ENCODE measurements at places on chromosomes 1 and 21.

- no peak for DNase-seq
Observed at GRCh38 chr1:91774520-91775203, 111.3 kb downstream of the TGFBR3 start.

DNA sequence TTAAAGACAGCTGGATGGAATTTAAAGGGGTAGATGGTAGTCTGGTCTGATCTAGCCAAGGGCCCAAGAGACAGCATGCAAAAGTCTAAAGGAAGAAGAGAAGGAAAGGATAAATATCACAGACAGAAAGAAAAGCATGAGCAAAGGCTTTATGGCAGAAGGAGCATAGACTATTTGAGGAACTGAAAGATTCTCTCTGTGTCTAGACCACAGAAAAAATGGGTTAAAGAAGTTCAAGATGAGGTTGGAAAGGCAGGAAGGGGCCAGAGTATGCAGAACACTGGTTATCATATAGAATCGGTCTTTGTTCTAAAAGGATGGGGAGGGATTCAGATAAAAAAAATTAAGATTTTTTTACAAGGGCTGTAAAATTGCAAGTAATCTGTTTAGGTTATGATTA lies 136.8 kb upstream of the SGIP1 start:
- no peak for DNase-seq

DNA sequence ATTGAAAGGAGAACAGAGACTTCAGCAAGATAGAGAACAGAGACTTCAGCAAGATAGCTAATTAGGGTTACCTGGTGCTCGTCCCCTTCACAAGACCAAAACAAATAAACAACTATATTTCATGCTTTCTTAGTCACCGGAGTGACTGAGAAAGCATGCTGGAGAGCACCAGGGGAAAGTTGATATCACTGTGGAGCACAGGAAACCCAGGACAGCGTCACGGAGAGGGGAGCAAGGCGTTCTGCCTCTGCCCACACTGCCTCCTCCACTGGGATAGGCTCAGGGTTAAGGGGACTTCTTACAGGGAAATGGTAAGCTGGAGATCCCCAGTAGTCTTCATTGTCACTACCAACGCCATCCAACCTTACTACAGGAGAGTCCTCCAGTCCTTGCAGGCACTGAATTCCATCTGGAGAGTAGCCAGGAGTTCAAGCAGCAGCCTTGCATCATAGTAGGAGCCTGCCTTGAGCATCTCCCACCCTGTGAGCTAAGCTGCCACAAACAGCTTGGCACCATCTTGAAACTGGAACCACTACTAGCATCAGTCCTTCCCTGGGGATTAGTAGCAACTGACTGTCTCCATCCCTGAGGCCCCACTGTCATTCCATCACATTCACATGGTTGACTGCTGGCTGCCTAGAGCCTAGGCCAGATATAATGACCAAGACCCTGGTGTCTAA lies 239.4 kb downstream of the PLPP3 start:
- no peak for DNase-seq

DNA sequence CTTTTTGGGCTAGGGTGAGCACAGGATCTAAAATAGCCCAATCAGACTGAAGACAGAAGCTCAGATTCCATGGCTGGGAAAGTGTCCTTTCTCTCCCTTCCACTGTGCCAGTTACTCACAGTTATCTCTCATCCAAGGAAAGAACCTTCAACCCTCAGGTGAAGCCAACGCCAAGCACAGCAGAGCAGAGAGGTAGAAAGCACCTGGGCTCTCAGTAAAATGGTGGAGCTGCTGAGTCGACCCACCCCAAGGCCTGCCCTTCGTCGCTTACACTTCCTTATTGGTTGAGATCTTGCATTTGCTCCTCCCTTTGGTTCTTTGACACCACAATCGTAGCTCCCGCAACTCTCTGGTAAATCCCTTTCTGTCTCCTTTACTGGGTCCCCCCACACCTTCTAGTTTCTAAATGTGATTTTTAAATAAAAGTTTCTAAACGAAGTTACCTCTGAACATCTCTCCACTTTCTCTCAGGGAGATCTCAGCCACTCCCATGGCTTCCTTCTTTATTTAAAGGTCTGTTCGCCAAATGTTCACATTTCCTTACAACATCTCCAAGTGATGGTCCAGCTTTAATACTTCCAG lies 27.5 kb upstream of the SLC30A1 start:
- DNase-seq: no peak

DNA sequence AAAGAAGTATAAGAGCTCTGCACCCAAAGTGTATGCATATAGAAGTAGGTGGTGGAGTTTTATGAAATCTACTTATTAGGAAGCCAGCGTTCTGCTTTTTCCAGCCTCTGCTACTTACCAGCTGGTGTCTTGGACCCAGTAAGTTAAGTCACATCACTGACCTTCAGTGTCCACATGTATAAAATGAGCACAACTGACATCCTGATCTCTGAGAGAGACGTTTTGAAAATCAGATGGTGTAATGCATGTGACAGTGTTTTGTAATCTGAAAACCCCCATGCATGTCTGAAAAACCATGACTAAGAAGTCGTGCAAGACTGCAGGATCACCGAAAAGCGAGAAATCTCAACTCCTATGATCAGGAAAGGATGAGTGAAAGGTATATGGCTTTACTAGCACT lies 2.0 kb downstream of the CR1 start:
- no peak for DNase-seq

GRCh38 chr1:221622389-221622788 lies 119.5 kb downstream of the DUSP10 start:
- no peak for DNase-seq

DNA sequence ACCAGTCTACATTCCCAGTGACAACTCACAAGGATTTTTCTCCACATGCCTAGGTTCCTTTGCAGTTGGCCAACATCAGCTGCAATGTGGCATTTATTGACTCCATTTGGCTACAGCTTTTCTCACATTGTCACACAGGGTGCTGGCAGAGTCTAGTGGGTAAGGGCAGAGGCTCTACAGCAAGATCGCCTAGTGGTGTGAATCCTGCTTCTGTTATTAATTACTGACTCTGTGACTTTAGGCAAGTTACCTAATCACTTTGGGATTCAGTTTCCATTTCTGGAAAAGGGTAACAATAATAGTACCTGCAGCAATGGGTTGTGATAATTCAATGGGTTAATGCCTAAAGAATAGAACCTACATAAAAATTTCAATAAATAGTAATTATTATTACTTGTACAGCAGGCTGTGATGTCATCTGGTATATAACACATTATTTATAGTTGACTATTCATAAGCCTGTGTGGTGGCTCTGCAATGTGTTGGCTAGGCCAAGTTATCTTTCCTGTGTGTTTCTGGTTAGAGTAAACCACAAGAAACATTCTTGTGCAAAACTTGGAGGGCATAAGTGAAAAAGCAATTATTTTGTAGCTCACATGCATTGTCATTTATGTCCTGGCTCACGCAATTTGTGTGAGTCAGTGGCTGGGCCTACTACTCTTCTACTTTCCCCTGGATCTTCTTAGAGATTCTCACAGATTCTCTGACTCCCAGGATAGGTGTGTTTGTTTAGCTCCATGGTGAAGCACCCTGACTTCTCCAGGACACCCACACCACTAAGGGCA lies 59.5 kb downstream of the PTGS2 start:
- DNase-seq: no peak
